ENCODE measurements at places on chromosomes 1 and 21.
A peak's percentile ranks its signal among the peaks of the same experiment; 100 is the strongest.

- peak; percentile 60 for DNase-seq
Observed at GRCh38 chr21:41121785-41122415, 46.1 kb upstream of the BACE2 start.

DNA sequence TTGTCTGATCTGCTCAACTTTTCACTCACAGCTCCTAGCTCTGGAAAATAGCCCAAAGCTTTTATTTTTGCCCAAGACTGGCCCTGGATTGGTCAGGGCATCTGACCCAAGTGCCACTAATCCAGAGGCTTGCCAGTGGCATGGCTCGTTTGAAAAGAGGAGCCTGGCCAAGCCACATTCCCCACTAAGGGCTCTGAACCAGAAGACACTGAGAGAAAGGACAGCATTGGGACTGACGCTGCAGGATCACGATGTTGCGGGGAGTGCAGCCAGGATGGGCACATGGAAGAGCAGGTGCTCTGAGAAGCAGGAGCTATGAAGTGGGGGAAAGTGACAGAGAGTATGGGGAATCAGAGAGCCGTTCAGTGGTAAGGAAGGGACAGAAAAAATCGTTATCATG, 44.9 kb upstream of the TSPAN2 start:
- DNase-seq = no peak

DNA sequence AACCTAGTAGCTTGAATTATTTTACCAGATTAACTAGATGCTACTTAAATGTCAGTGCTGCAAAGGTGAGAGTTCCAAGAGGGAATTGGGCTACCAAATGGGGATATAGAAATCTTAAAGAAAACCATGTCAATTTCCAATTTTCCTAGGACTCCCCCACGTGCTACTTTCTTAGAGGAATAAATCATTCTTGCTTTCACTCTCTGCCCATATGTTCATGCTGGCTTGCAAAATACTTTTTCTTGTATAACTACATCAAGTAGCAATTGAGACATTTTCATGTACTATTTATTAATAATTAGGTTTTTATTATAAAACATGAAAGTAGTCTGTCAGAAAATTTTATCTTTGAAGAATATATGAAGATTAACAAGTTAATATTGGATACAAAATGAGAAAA, 11.8 kb downstream of the KCNK2 start:
- no peak for DNase-seq

DNA sequence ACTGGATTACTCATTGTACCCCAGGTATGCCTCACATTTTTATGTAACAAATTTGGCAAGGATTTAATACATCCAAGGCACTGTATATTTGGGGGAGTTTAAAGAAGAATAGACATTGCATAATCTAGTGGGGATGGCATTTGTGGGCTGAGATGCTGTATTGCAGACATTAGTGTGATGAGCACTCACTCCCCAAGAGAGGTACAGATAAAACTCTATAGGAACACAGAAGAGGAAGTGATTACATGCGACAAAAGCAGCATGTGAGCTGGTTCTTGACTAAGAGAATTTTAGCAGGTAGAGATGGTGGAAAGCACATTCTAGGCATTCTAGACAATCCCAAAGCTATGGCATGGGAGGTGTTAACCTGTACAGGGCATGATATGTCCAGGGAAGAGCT, 24.2 kb upstream of the CDC14A start:
- DNase-seq = no peak

DNA sequence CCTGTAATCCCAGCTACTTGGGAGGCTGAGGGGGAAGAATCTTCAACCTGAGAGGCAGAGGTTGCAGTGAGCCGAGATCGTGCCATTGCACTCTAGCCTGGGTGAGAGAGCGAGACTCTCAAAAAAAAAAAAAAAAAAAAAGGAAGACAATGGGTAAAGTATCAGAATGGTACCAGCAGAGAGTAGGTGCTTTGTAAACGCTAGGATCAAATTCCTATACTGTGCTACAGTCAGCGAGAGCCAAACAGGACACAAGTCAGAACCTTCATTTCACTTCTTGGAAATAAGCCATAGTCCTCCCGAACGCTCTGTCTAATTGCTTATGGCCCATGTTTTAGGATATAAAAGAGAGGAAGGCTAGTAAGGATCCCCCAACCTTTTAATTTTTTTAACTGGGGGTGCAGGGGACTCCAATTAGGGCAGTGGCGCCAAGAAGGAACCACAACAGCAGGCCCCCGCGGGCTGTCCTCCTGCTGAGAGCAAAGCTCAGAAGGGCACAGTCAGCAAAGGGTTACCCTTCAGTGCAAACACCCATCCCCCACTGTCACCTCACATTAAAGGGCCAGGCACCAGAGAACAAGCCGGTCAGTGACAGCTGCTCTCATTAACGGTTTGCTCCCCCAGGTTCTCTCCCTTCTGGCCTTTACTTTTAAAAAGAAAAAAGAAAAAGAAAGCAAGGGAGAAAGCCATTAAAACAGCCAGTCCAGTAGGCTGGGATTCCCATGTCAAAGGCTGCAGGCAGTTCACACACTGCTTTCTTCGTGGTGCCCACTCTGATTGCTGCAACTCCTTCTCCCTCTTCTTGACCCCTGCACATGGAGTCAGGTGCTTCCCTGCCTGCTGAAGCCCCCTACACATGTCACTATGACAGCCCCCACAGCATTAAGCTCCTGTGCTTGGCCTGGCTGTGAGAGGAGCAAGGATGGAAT, 69.4 kb downstream of the PLPP3 start:
- DNase-seq = no peak

DNA sequence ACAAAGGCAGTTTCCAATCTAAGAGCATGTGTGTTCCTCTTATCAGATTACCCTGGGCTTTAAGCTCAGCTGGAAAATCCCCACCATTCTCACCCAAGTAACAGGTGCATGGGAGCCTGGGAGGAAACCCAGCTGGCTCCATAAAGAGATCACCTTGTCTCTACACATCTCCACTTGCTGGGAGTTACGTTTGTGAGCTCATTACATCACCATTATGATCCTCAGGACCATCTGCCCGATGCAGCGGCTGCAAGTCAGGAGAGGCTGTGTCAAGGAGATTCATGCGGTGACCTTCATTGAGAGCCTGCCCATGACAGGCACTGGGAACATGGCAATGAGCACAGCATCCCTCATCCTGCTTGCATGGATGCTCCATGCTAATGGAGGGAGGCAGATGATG, 618.0 kb downstream of the NPHP4 start:
- DNase-seq = no peak

DNA sequence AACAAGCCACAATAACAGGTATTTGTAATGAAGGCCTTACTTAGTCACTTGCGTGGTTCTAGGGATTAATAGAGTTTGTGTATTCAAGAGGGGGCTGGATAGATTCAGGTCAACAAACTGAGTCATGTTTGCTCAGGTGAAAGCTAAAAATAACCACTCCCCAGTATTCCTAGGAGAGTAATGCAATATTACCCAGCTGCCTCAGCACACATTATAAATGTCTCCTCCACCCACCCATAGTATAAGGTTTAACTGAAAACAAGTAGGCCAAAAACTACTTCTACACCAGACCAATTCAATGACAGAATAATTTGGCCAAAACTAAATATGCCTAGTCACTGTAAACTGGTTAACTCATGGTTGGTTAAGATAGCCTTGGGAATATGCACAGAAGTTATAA, 34.4 kb downstream of the WLS start:
- no peak for DNase-seq

- no peak for DNase-seq
Observed at GRCh38 chr1:232593717-232594502, 36.0 kb downstream of the SIPA1L2 start.

DNA sequence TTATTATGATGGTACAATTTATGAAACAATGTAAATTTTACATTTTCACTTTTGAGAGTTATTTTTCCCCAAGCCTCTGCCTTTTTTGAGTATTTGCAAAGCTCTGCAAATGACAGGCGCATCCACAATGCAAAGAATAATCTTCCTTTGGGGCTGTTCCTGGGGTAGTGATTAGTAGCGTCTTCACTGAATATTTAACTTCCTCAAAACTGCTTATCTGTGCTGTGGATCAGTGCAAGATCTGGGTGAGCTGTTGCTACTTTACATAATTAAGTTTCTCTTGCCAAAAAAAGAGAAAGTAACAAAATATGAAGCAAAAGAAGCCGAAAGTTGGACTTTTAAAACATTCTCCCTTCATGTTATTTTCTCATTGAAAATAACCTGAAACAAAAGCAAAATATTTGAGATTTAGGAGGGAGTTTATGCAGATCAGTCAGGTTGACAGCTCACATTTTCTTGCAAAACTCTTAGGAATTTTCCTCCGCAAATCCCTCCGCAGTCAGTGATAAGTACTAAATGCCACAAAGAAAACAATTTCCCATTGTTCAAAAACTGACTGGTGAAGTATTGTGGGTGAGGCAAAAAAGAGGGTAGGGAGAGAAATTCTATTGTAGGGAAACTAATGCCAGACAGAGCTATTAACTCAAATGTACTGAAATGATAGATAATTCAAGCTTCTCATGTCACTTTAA, 276.4 kb upstream of the B3GALT2 start:
- no peak for DNase-seq

- DNase-seq = no peak
Observed at GRCh38 chr1:168656485-168656884, 72.5 kb downstream of the DPT start.

GRCh38 chr1:35345439-35345981, 77.0 kb downstream of the ZMYM4 start:
- no peak for DNase-seq

- DNase-seq = peak; percentile 24
Observed at GRCh38 chr1:113303267-113303666, 87.0 kb upstream of the MAGI3 start.

Data from erythroblast (primary cell).